ENCODE measurements at places on chromosomes 2 and 18.

- DNase-seq, result no peak
Observed at GRCh38 chr18:21281603-21282002, 39.6 kb downstream of the GREB1L start.

DNA sequence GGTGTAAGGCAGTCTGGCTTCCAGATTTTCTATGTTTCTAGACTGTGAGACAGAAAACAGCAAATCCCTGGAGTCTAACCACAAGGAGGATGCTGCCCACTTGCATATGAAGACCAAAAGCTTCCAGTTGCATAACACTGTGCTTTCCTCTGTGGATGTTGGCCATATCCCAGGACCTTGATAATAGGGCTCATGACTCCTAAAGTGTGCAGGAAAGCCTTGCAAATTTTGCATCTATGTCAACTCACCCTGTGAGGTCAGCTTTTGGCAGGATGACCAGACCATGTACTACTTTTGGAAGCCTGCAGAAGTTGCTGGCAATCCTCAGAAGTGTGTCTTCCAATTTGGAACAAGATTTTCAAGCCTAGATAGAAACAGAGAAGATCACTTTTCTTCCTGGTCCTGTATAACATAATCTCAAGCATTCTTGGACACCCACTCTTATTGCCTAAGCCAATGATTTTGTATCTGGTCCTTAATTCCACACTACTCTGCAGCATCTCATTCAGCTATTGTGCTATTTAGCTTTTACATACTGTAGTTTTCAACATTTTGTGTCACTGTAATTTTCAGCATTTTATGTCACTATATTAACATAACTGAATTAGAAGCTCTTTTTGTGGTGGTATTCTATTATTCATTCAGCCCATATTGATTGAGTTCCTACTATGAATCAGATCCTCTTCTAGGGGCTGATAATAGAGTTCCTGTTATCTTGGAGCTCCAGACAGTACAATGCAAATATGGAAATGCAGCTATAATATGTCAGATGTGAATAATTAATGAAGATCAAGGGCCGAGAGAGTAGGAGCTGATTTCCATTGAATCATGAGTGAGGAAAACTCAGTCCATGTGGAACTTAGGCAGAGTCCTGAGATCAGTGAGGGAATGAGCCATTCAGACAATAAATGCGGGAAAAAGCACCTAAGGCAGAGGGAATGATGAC lies 85.3 kb upstream of the RAB27B start:
- DNase-seq, result no peak

DNA sequence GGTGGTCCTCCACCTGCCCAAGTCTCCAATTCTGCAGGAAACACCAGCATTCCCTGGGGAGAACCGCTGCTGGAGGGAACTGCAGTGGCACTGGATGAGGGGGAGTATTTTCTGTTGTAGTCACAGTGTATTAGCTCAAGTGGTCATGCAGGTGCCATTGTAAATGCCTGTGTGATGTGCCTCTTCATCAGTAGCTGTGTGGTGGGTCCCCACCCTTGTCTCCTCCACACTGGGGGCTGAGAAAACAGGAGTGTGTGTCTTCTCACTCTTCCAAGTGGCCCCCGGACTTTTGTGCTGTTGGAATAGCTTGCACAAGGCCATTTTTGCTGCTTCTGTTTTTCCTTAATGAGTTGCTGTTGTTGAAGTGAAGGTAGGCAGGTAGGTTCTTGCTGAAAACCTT lies 8.7 kb downstream of the NCK2 start:
- no peak for DNase-seq

- DNase-seq, result no peak
Observed at GRCh38 chr18:51279367-51279984, 82.0 kb upstream of the MEX3C start.

- no peak for DNase-seq
Observed at GRCh38 chr18:48337053-48337452, 72.1 kb downstream of the ZBTB7C start.

GRCh38 chr2:190578158-190579057 lies 43.9 kb upstream of the NEMP2 start:
- no peak for DNase-seq

DNA sequence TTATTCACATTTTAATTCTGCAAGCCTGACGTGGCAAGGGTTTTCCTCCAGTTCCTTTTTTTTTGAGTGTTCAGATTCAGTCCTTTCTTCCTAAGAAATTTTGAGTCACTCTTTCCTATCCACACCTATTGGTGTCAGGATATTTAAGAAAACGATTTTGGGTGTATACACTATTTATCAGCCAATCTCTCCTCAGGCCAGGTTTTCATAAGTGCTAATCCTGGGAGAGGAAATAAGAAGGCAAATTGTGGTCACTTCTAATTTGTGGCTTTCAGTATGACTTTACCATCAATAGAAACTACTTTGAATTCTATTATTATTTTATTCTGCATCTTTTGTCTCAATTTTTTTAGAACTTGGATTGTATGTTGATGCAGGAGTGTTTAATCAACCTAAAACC lies 174.4 kb downstream of the DSEL start:
- DNase-seq, result no peak

DNA sequence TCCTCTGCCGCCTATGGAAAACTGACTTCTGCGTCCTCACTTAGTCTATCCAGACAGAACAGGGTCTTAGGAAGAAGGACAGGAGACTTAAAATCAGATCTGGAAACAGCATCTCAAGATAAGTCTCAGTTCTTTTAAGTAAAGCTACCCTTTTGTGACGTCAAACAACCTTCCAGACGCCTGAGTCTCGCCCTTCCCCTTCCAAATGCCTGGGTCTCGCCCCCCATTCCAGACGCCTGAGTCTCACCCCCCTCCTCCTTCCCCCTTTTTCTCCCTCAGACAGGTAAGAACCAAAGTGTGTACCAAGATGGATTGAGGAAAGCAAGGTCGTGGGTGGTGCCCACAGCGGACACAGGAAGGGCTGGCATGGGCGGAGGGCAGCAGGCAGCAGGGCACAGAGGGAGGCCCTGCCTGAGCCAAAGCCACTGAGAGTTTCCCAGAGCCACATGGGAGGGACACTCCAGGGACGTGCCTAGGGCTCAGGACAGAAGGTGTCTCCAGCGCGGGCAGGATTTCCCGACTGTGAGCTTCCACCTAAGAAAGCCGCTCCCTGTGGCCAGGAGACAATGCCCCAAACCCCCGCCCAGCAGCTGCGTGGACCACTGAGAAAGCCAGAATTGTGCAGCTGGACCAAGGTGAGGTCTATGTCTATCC lies 51.3 kb downstream of the ANKMY1 start:
- no peak for DNase-seq

DNA sequence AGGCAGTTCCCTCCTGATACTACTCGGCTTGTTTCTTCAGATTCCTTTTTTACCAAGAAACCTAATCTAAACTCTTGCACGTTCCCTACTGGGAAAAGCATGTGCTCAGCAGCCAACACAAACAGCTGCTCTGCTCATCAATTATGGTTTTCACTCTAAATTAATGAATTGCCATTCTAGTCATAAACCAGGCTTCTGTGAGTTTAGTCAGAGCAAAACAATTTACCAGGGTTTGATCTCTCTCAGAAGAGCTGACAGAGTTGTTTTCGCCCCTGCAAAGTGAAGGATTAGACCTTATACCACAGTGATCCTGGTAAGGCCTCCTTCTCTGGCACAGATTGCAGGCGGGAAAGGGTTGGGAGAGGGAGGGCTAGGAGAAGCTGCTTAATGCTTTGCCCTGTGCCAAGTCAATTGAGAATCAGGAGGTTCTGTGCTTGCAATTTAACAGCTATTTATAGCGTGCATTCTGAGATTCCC lies 57.2 kb downstream of the REEP1 start:
- no peak for DNase-seq

- DNase-seq, result no peak
Observed at GRCh38 chr2:121335294-121336290, 50.6 kb upstream of the TFCP2L1 start.

- no peak for DNase-seq
Observed at GRCh38 chr2:176503776-176504175, 234.5 kb downstream of the MTX2 start.

- no peak for DNase-seq
Observed at GRCh38 chr2:12320991-12321641, 395.6 kb upstream of the TRIB2 start.

DNA sequence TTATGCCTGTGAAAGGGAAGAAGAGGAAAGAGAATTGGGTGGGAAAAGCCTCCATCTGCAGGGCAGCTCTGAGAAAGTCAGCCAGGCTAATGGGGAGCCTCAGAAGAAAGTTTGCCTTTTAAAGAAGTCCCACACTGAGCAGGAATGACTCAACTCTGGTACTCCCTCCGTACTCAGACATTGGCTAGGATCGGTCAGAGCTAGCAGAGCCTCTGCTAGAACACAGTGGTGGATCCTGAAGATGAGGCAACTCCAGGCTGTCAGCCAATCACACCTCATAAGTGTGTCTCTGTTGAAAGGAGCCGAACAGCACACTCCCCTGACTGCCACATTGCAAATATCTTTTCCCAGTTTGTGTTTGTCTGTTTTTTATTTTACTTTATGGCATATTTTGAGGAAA lies 96.9 kb downstream of the HNRNPLL start:
- DNase-seq, result no peak

- DNase-seq, result peak; percentile 17
Observed at GRCh38 chr2:43131051-43131889, 95.1 kb downstream of the ZFP36L2 start.

DNA sequence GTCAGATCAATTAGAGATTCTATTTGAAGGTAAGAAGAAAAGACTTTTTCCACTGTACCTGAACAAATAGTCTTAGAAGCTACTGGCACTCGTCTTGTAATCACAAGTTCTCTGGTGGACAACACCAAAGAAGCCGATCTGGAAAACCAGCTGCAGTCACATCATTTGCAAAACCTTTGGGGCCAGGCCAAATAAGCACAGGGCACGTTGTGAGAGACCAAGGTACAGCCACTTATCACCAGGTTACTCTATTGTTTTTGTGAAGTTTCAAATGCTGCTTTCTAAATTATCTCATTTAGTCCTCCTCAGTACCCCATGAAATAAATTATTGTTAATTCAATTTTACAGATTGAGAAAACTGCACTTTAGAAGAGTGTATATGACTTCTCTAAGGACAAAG lies 18.5 kb downstream of the ROCK1 start:
- DNase-seq, result no peak

DNA sequence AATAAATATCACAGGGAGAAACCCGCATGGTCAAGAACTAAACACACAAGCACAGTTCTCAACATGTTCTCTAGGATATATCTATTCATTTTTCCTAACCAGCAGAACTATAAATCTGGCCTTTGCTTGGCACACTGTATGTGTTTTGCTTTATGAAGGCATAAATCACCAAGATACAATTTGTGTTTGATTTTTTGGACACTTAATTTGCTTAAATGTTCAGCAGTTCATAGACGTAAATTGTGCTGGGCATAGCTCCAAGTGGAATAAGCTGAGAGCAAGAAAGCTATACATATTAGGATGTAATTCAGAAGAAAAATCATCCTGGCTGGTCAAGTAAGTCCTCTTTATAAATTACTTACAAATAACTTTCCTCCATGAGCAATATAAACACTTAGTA lies 341.5 kb upstream of the ATP5MC3 start:
- DNase-seq, result no peak

- no peak for DNase-seq
Observed at GRCh38 chr2:10120877-10121574, 1.5 kb upstream of the RRM2 start.

GRCh38 chr2:8654483-8654882 lies 27.4 kb upstream of the ID2 start:
- no peak for DNase-seq

GRCh38 chr2:75142081-75142480 lies 57.2 kb downstream of the TACR1 start:
- DNase-seq, result no peak

GRCh38 chr2:167987026-167987425 lies 260.4 kb downstream of the STK39 start:
- DNase-seq, result no peak

GRCh38 chr2:154195644-154196195 lies 324.0 kb downstream of the GALNT13 start:
- DNase-seq, result no peak

DNA sequence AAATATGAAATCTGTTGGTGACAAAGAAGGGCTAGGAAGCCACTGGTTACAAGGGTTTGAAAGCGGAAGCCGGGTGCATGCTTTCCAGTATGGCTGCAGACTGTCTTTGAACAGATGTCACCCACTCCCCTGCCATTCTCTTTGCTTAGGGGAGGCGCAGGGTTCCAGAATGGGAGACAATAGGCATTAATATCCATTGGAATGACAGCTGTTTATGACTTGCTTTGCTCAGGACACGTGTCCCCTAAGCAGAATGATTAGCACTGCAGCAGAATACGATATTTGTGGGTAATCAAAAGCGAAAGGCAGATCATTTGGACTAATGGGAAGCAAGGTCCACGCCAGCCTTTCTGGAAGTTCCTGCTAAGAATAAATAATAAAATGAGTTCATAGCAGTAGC lies 25.8 kb upstream of the NRP2 start:
- no peak for DNase-seq

DNA sequence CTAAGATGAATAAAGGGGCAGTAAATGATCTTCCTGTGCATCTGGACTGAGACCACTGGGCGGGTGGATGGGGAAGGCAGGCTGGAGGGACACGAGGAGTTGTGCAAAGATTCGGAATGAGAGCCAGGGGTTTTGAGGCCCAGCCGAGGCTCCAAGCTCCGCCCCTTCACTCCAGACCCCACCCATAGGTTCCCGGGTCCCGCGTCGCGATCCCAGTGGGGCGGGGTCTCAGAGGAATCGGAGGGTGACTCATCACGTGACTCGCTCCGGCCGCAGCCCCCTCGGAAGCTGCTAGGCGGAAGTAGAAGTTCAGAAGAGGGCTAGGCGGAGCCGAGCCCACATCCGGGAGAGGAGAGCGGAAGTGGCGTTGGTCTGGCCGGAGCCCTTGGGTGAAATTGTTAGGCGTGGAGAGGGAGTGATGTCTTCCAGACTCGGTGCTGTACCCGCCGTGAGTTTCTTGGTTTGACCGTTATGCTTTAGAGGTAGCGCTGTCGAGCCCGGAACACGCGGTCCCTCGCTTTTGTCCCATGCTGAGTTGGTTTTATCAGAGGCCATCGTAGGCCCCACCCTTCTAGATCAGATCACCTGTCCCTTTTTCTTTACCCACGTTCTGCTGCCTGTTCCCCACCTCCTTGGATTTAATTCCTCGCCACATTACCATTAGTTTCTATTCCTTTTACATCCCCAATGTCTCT lies at the start of gene ZNF512:
TSS of gene ZNF512 (plus strand) at position 348 of the 695 bp plus-strand sequence. CDS start at position 419, 71 bp downstream.
- peak; percentile 68 for DNase-seq

DNA sequence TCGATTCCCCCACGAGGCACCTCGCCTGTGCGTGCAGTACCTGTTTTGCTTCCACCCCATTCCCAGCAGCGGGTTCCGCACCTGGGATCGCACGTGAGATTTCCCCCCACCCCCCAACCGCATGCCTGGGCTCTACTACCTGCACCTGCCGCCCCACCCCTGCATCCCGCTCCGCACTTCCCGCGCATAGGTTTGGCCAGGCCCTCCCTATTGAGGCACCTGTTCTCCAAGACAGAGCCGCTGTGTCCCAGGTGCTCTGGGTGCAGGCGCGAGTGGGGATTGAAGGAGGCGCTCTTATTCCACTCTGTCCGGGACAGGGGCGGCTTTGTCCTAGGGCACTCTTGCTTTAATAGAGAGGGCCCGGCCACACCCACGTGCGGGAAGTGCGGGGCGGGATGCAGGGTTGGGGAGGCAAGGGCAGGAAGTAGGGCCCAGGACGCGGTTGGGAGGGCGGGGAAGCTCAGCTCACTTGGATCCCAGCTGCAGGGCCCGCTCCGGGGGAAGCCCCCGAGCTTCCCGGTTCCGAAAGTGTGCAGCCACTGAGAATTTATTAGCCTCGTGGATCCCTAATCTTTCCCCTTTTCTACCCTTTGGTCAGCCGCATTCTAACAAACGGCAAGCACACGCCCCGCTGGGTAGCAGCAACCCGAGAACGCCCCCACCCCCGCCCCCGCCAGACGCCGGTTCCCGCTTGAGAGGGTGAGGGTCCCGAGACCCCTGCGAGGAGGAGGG lies 670 bp upstream of the MOCOS start:
- DNase-seq, result no peak

- no peak for DNase-seq
Observed at GRCh38 chr2:60505240-60505879, 48.1 kb downstream of the BCL11A start.

All from activated naive CD8-positive, alpha-beta T cell treated with anti-CD3 and anti-CD28 coated beads, Interleukin-2, amount 50 U/mL, for 16 hours (primary cell).